ENCODE measurements at places on chromosomes 4 and X.

GRCh38 chr4:108744307-108744706 is 18.5 kb downstream of the ETNPPL start:
- DNase-seq, result no peak

DNA sequence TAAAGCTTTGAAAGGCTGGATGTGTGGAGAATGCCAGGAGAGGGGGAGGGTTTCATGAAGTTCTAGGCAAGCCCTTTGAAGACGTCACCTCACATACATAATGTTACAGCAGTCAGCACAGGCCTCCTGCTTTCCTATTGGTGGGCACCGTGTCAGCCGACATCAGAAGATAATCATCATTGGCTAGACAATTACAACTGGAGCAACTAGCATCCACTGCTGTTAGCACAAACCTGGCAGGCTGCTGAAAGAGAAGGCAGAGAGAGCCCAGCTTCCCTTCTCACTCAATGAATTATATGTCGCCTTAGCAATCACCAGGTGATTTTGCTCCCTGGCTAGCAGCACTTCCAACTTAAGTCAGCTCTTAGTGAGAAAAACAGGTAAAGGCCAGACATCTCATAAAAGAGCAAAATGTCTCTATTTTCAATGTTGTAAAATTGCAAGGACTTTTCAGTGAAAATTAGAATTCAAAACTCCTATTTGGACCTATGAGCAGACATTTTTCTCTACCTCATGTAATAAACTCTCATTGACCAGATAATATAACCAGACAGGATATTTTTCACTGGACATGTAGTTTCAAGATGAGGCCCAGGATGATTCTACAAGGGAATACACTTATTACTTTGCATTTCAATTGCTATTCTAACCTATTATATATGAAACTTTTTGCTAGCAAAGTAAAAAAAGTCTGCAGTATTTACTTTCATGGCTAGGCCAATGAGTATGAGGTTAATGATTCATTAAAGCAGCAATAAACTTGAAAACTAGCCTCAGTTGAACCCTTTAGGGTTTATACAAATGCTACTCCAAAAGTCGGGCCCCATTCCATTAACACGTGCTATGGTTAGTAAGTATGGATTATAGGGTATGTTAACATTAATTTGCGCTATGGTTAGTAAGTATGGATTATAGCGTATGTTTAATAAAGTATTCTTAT is 4.3 kb downstream of the ELOVL6 start:
- peak; percentile 46 for DNase-seq

GRCh38 chrX:110402091-110402849 is 43.6 kb downstream of the RTL9 start:
- DNase-seq, result no peak

- DNase-seq, result no peak
Observed at GRCh38 chrX:48785186-48785539, 1.2 kb upstream of the GATA1 start.

DNA sequence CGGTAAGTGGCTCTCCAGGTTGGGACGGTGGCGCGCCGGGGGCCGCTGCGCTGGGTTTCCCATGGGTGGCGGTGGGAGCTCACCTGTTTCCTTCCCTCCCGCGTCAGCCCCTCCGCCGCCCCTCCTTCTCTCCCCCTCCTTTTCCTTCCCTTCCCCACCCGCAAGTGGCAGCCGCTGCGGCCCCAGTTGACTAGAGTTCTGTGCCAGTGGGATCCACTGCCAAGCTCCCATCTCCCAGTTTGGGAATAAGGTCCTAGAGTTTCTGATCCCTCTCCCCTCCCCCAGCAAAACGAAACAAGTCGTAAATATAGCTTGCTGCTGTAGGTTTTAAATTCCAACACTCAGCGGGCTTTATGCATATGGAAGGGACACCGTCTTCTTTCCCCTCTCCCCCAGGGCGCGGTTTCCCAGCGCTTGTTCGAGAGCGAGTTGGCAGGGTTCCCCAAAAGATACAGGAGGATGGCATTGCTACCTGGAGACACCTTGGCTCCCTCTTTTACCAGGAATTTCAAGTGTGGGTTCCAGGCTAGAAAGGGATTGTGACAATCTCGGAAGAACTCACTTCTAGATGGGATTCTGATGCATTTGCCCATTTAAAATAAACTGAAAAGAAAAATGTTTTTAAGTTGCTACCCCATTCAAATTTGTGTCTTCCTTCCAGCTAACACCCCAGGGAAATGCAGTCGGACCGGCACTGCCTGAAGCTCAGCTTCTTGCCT is 1.2 kb downstream of the TLL1 start:
- no peak for DNase-seq

DNA sequence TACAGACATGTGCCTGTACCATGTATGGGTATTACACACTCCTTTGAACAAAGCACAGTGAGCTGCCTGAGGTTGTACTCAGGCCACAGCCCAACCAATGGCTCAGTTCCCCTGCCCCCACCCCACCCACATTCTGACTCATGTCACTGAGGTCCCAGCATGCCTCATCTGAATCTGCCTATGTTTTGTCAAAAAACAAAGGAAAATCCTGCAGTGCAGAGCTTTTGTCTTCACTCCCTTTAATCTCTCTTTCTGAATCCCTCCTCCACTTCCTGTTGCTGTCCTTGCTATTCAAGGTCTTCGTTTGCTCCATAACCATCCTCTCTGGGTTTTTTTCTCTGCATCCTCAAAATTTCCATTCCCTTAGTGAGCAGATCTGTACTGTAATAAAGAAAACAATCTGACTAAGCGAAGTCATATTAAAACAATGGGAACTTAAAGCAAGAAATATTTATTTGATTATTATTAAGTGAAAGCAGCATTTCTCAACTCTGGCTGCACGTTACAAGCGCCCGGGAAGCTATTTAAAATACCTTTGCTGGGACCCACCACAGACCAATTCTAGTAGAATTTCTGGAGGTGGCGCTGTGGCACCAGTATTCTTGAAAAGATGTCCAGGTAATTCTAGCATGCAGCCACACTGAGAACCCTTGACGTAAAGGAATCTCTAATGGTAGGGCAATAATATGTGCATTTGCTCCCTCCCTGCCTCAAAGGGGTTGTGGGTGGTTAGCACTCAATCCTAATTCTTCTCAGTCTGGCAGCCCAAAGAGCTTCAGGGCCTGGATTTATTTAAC is 8.7 kb downstream of the GUCY2F start:
- DNase-seq, result no peak

- no peak for DNase-seq
Observed at GRCh38 chr4:163591614-163592020, 97.1 kb downstream of the TMA16 start.

GRCh38 chr4:154738426-154738825 is 5.4 kb upstream of the LRAT start:
- DNase-seq, result no peak

- no peak for DNase-seq
Observed at GRCh38 chrX:19829814-19830213, 57.6 kb downstream of the SH3KBP1 start.

DNA sequence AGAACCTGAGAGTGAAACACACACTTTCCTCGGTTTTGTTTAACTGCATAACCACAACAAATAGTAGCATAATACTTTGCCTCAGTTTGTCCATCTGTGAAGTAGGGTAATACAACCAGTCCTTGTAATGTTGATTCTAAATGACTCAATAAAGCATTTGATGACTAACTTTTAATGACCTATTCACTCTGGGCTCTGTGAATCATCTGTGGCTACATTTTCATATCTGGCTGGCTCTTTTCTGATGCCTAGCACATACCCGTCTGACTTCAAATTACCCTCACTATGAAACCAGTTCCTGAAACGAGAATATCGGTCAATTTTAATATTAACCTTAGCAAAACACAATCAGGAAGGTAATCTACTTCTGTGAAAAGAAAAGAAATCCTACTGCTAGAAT is 151.0 kb downstream of the SH2D1A start:
- DNase-seq, result no peak

- DNase-seq, result no peak
Observed at GRCh38 chrX:25968920-25969319, 169.2 kb upstream of the MAGEB18 start.

- DNase-seq, result peak; percentile 78
Observed at GRCh38 chr4:26687728-26688127, 103.8 kb downstream of the TBC1D19 start.

- no peak for DNase-seq
Observed at GRCh38 chr4:169440446-169440845, 169.7 kb upstream of the SH3RF1 start.

- DNase-seq, result no peak
Observed at GRCh38 chrX:96889726-96890125, 6.0 kb downstream of the RPA4 start.

- DNase-seq, result no peak
Observed at GRCh38 chrX:123648028-123648810, 84.6 kb downstream of the THOC2 start.

DNA sequence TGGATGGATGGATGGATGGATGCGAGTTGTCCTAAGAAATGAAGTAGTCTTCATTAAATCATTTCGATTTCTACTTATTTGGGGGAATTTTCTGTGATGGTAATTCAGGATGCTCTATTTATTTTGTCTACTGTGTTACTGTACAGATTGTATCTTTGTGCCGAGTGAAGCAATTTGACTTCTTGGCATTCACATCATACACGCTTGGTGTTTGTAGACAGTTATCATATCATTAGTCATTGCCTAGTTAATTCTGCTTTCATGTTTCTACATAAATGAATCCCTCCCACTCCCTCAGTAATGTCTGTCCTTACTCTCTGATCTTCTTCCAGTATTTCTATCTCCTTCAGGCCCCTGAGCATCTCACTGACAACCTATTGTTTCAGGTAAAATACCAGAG is 64.0 kb downstream of the RASGEF1B start:
- no peak for DNase-seq

- no peak for DNase-seq
Observed at GRCh38 chr4:5399790-5400421, 308.5 kb downstream of the EVC2 start.

DNA sequence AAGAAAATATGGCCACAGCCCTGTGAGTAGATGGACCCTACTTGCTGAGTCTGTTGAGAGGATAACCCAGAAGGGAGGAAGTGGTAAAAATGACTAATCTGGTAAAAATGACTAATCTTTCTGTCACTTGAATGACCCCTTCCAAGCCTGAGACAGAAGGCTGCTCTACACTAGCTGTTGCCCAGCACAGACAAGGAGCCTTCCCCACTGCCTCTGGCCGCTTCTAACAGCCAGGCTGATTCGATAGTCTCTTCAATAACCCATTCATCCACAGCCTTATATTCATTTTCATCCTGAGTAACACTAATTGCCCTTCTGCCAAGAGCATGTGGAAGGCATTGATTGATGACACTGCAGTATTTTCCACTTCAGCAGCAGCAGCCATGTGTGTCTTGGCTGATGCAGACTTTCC is 18.4 kb downstream of the MAGEB17 start:
- DNase-seq, result peak; percentile 63

GRCh38 chrX:68936608-68937007 is 107.8 kb downstream of the EFNB1 start:
- peak; percentile 54 for DNase-seq

DNA sequence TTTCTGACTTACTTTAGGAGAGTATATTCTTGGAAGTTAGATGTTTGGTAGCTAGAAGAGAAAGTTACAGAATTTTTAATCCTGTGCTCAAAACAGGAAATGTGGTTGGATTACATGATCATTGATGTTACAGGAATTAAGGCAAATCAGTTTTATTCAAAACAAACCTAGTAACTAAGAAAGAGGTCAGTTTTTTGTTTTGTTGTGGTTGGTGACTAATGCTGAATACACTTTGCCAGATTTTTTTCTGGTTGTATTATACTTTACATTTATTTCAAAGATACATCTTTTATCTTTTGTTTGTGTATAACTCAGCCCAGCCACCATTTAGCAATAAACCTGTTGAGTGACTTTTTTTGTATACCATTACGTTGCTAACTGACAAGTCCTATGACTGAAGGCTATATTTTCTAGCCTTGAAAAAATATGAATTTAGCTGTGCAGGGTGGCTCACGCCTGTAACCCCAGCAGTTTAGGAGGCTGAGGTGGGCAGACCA is 116.7 kb downstream of the KLHL8 start:
- peak; percentile 57 for DNase-seq

DNA sequence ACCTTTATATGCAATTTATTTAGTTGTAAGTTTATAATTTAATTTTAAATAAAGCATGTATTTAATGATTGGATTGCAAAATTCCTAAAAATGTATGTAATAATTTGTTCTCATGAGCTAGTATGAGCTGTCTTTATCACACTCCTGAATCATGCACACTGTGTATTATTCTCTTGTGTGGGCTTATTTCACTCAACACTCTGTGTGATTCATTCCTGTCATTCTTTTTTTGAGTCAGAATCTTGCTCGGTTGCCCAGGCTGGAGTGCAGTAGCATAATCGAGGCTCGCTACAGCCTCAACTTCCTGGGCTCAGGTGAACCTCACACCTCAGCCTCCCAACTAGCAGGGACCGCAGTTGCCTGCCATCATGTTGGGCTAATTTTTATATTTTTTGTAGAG is 123.1 kb upstream of the SLC34A2 start:
- no peak for DNase-seq

DNA sequence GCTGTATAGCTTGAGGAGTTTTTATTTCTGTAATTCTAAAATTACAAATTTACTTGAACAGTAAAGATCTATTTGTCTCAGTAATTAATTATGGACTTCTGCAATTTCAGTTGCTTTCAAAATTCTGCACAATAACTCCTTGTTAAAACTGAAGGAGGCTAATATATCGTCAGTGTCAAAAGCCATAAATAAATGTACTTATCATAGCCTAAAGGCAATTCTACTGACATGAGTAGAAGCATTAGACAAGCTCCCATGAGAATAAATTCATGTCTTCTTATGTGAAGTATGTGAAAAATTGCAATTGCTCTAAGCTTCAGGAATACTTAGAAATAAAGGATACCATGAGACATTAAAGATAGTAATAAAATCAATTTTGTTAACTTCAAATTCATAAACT is 381.2 kb upstream of the PCDH10 start:
- no peak for DNase-seq

- DNase-seq, result no peak
Observed at GRCh38 chrX:83469551-83469950, 38.5 kb upstream of the POU3F4 start.

GRCh38 chr4:74362347-74362746 is 2.6 kb upstream of the EREG start:
- no peak for DNase-seq
